ENCODE measurements at places on chromosomes 6 and 20.

DNA sequence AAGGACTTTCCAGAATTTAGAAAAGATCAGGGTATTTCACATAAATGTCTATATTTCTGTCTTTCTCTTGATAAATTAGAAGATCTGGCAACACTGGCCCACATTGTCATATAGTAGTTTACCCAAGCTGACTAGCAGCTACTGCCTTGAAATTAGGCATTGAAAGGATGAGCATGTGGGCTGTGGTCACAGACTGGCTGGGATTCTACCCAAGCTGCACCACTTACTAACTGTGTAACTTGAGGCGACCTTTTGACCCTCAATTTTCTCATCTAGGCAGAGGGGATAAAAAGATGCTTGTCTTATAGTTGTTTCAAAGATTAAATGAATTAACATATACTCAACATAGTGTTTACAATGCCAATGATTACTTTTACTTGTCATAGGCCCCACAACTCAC lies 152.7 kb upstream of the BMP2 start:
- DNase-seq = no peak

DNA sequence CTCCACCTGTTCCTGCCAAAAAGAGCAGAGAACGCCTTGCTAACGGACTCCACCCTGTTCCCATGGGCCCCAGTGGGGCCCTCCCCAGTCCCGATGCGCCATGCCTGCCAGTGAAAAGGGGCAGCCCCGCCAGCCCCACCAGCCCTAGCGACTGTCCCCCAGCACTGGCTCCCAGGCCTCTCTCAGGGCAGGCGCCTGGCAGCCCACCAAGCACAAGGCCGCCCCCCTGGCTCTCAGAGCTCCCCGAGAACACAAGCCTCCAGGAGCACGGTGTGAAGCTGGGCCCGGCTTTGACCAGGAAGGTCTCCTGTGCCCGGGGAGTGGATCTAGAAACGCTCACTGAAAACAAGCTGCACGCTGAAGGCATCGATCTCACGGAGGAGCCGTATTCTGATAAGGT lies 201.8 kb downstream of the SASH1 start:
- DNase-seq = no peak

- no peak for DNase-seq
These were observed 50.0 kb downstream of the SLC23A2 start for GRCh38 chr20:4951299-4951698.

- DNase-seq = no peak
These were observed 25.9 kb downstream of the PLAGL2 start for GRCh38 chr20:32181606-32182005.

- no peak for DNase-seq
These were observed 24.1 kb downstream of the CARMIL1 start for GRCh38 chr6:25303254-25303653.

DNA sequence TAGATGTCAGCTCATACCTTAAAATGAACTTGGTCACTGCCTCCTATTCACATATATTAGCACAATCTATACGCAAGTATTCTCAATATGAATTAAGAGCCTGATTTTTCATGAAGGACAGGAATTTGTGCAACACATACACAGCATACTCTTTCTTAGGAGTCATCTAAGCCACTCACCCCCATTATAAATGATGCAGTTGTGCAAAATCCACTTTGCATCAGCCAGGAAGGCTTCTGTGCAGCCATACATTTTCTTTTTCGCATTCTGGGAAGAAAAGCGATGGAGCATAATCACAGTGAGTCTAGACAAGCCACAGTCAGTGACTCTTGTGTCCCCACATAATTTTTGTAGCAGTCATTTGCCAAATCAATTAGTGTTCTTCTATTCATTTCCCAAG lies 66.5 kb downstream of the ZMYND8 start:
- no peak for DNase-seq

Measured in NCI-H1105 (cell line).